NCI-H187 treated with DMSO at 0.1 percent for 48 hours (cell line): ENCODE measurements at places on chromosomes 16 and 17.

DNA sequence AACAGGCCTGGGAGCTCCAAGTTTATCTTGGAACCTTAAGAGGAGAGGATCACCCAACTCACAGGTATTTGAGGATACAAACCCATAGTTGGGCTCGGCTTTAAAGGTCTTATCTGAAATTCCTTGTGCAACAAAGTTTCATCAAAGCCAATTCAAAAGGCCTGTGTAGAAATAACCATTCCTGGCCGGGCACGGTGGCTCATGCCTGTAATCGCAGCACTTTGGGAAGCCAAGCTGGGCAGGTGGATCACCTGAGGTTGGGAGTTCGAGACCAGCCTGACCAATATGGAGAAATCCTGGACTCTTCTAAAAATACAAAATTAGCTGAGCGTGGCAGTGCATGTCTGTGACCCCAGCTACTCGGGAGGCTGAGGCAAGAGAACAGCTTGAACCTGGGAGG is 28.7 kb downstream of the C16orf54 start:
- DNase-seq, result no peak

DNA sequence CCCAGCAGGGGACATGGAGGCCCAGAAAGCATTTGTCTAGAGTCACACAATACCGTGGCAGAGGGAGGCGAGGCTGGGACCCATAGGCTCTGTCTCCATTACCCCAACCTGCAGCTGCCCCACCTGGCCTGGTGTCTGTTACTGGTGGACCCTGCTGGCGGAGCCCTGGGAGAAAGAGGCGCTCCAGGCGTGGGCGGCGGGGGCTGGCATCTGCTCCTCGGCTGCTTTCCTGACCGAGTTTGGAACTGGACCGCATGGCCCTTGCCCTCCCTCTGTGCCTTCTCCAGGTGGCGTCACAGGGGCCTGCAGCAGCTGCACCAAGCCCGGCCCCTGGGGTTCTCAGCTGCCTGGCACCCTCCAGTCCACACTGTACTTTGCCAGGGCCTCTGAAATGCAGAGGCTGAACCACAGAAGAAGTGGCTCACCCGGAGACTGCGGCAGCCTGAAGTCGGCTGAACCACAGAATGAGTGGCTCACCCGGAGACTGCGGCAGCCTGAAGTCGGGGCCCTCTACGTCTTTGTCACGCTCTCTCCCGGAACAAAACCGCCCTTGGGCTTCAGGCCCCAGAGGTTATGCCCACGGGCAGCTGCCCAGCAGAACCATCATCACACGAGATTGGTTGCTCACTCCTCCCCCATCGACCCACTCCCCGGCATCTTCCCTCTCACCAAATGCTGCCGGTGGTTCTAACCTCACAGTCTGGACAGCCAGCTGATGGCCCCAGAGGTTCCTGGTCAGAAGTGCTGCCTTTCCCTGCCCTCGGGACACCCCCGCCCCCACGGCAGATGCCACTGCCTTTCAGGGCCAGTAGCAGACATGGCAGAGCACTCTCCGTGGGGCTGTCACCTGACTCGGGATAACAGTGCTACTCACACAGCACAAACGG is 20.2 kb downstream of the CBFA2T3 start:
- DNase-seq, result no peak

GRCh38 chr17:80889231-80890195 is 102.1 kb upstream of the CHMP6 start:
- no peak for DNase-seq

GRCh38 chr16:22098405-22099255 is 6.3 kb downstream of the VWA3A start:
- DNase-seq, result no peak

- no peak for DNase-seq
Measured at GRCh38 chr16:82067042-82067803, 32.2 kb downstream of the HSD17B2 start.

DNA sequence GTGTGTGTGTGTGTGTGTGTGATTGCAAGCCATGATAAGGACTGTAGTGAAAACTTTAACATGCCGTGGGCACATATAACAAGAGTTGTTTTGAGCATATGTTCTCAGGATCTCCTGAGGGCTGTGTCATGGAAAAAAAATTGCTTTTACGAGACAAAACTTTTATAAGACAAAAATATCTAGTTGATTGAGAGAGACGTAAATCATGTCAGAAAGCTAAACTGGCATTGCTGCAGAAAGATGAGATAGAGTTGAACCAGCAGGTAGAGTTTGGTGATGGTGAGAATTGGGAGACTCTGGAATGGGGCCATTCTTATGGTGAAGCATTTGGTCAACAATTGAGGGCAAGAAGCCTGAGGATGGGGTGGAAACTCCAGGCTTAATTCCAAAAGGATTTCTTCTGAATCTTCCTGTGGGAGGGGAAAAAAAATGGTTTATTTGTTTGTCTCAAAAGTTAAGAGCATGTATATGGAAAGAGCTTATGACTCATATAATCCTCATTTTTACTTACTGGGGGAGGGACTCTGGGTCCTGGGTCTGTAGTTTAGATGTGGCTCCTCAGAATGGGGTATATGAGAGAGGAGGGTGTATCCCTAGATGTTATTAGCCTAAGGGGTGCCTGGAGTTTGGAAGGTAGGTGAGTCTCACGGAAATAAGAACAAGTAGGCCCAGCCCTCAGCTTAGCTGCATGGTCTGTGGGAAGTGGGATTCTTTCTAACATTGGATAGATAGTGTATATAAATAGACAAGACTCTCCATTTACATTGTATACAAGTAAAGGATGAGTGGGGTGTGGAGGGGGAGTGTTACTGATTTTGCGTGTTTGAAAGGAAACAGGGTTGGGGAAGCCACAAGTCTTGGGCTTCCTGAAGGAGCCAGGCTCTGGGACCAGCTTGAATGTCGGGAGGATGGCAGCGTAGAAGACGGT is 7.1 kb downstream of the MINK1 start:
- no peak for DNase-seq

- no peak for DNase-seq
Measured at GRCh38 chr16:72783716-72784318, 264.1 kb downstream of the ZFHX3 start.

DNA sequence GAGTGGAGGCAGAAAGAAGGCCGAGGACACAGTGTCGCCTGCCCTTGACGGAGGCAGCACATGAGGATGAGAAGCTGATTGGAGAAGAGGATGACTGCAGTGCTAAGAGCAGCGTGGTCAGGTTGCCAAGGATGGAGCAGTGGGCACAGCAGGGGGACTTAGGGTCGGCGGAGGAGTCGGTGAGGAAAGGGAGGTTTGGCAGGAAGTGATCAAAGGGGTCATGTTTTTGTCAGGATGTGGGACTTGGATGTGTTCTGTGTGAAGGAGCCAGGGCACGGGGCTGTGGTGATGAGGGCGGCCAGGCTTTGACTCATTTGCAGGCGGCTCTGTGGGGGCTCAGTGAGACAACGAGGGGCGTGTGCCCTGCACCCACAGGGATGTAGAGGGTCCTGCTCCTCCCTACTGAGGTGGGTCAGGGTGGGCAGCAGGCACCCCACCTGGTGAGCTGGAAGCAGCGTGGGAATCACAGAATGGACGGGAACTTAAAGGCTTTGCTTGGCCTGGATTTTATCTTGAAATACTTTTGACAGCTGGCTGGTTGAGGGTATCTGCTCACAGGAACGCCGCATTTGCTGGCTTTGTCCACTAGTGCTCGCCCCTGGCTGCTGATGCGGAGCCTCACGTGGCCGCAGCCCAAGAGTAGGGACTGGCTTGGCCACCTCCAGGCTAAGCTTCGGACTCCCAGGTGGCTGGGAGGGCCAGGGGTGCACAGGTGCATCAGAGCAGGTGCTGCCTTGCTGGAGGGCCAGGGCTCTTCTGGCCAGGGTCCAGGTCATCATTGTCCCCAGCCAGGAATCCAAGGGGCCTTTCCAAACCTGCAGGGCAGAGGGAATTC is 6.0 kb downstream of the MPG start:
- DNase-seq, result no peak

DNA sequence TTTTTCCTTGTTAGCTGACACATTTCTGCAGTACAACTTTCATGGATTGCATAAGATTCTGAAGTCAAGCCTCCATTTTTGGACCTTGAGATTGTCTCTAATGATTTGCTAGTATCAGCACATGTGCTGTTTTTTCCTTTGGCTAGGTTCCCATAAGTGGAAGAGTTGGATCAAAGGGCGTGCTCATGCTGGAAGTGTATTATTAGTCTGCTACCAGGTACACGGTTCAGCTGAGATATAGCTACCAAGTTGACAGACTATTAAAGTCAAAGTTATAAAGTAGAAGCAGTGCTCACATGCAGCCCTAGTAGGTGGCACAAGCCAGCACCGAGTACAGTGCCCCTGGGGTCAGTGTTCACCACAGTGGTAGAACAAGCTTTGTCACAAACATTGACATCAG is 3.2 kb downstream of the FAHD1 start:
- no peak for DNase-seq

DNA sequence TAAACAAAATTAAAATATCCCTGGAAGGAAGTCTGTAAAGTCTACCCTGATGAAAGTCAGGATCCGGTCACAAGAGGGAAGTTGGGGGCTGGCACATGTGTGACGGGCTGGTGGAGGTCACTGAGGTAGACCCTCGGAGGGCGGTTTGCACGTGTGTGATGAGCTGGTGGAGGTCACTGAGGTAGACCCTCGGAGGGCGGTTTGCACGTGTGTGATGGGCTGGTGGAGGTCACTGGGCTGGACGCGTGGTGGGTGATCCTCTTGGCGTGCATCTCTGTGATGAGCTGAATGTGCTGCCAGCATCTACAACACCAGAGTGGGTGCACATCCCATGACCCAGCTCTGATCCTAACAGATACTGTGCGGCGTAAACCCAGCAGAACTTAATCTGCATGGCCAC is 43.7 kb upstream of the METRNL start:
- DNase-seq, result no peak

DNA sequence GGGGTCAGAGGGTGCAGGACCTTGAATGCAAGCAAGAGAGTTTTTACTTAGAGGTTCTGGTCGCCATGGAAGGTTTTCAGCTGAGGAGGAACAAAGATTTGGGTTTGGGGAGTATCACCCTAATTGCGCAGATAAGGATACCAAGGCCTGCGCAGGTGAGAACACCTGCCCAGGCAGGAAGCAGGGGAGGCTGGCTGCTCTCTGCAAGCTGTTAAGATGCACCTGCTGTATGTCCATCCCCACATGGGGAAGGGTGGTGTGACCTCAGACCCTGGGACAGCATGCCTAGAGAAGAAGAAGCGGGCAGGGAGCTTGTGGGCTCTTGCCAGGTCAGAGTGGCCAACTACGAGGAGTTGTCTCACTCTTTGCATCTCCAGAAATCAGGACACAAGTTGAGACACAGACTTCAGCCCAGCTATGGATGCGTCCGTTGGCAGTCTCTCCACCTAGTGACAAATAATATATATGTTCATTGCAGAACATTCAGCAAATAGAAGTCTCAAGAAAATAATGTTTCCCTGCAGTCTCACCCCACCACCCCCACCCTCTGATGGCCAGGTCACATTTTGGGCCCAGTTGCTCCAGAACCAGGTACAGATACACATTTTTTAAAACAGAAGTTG is 77.7 kb downstream of the SREBF1 start:
- no peak for DNase-seq

DNA sequence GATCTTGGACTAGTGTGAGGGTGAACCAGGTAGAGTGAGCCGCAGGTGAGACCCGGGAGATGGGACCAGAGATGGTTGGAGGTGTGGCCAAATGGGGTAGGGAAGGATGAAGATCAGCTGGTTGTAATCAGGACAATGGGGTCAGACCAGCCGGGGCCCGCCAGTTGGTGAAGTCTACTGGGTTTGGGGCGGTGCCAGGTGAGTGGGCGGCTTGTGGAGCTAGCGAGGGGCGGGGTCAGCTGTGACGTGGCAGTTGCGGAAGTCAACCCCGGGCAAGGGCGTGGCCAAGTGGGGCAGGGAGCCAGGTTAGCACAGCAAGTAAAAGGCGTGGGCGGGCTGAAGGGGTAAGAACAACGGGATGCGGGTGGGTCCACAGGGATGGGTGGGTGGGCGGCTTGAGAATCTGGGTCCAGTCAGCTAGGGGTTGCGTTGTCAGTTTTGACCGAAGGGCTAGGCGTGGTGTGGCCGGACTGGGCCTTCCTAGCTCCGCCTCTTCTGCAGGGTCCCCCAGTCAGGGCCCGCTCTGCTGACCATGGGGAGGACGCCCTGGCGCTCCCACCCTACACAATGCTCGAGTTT is 25.5 kb upstream of the ALKBH5 start:
- DNase-seq, result no peak

DNA sequence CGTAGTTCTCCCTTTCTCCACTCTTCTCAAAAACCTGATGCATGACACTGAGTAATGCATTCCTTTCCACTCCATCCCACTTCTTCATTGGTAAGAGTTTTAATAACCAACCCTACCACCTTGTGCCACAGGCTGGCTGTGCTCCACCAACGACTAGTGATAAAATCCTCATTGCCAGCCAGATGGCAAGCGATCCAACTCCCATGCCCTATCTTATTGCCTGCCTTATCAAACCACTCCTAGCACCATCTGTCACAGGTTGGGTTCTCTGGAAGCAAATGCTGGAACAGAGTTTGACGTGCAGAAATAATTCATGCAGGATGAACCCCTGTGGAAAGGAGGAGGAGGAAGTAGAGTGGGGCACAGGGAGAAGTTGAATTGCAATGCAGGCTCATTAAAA is 99.5 kb downstream of the CHD9NB start:
- DNase-seq, result no peak
